GM12878 (cell line): ENCODE measurements at places on chromosomes 1 and 21.

DNA sequence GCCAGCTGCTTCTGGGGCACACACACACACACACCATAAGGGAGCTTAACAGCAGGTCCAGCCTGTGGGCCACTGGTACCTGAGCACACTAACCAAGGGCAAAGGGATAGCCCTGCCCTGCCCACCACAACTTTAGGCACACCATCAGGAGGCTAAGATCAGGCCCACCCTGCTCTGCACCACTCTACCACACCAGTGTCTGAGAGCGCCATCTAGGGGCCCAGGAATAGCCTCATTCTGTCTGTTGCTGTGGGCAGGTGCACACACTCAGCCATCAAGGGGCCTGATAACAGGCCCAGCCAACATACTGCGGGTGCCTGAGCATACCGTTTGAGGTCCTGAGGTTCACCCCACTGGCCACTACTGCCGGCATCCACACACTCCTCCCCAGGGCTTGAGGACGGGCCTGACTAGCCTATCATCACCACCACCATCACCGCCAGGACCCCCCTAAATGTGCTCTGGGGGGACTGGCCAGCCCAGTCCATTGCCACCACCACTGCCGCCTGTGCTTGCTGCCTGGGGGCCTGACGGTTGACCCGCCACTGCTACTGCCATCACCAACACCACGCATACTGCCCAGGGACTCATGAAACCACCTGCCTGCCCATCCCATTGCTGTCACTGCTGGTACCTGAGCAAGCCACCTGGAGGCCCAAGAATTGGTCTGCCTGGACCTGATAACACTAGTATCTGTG lies 31.3 kb downstream of the NSL1 start:
- DNase-seq = no peak

DNA sequence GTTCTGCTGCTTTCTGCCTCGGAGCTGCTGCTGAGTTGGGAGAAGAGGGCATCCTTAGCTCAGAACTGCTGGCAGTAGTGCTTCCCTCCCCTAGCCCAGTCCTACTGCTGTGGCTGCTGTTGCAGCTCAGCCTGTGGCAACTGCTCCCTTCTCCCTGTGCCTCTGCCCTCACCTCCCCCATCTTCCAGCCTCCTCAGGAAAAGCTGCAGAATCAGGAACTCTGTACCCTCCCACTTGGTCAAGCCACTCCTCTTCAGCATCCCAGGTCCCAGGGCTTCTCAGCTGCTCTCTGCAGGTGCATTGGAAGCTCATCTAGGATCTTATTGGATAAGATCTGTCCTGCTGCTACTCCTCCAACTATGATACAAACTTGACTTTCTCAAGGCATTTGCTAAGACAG lies 316.7 kb downstream of the BRINP2 start:
- no peak for DNase-seq

DNA sequence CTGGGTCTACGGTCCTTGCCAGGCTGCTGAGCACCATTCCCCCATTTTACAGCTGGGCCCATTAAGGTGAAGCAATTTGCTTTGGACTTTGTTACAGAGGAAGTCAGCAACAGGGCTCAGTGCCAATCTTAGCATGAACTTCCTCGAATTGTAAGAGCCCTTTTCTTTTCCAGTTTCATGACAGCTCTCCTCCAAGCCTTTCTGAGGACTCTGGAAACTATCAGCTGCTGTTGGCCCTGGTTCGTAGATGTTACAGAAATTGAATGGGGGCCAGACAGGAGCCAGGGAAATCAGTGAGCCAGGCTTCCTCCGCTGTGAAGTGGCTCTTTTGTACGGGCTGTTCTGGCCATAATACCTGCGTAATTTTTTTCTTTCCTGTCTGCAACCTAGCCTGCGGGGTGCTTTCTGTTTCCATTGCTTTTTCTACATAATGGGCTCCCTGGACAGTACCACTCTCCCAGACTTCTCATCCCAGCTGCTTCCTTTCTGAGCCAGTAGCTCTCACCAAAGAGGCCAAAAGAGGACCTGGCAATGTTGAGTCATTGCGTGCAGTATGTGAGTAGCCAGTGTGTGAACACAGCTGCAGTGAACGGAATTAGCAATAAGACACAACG lies 386.3 kb downstream of the DISC1 start:
- no peak for DNase-seq

DNA sequence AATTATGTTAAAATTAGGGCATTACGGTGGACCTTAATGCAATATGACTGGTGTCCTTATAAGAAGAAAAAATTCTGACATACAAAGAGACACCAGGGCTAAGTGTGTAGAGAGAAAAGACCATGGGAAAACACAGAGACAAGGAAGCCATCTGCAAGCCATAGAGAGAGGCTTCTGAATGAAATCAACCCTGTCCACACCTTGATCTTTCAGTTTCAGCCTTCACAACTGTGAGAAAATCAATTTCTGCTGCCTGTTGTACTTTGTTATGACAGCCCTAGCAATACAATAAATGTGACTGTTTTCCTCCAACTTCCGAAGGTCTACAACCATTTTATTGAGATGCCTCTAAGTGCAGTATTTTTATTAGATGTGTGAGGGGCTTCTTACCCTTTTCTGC lies 1407.2 kb downstream of the MRPL39 start:
- peak; percentile 4 for DNase-seq

DNA sequence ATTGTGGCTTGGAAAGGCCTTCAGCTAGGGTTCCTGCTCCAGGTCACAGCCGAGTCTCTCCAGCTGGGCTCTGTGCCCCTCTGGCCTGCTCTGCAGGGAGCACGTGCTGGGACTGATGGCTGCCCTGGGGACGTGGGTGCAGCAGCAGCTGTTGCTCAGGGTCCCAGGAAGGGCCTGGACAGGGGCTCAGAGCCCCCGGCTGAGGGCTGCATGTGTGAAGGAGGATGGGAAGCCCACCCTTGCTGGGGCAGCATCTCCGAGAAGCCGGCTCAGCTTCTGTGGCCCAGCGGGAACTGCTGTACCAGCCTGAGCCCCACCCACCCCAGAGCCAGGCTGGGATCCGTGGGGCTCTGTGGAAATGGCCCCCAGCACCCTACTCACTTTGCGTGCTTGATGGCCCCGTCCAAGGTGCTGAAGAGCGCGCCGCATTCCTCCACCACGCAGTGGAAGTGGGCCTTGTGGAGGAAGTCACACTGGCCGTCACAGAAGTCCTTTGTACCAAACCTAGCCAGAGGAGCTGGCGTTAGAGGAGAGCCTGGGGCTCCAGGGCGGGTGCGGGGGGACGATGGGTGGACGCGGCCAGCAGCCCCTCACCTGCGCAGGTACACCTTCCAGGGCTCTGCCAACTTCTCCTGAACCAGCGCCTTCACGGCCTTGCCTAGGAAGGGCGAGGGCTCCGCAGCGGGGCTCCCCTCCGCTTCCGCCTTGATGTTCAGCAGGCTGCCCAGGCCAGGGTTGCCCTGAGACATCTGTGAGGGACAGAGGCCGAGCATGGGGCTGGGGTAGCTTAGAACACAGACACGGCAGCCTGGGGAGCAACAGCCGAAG lies 147.5 kb downstream of the CASZ1 start:
- DNase-seq = no peak

DNA sequence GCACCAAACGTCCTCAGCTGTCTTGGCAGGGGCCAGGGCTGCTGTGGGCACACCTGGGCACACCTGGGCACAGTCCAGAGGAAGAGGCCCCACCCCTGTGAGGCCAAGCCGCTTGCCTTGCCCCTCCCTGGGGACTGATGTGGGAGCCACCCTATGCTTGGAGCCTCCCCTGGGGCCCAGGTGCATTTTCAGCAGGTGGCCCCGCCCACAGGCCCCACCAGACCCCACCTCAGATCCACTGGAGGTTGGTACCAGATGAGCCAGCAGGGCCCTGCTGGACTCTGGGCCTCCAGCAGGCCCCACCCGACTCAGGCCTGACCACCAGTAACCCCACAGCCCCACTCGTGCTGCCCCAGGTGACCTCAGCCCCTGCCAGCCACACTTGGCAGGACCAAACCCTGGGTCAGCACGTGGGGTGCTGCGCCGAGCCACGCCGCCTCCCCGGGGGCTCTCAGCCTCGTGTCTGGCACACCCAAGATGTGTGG lies 8.8 kb downstream of the SLC19A1 start:
- DNase-seq = no peak

GRCh38 chr1:109091078-109091838 lies 694 bp downstream of the TMEM167B start:
- DNase-seq = no peak

DNA sequence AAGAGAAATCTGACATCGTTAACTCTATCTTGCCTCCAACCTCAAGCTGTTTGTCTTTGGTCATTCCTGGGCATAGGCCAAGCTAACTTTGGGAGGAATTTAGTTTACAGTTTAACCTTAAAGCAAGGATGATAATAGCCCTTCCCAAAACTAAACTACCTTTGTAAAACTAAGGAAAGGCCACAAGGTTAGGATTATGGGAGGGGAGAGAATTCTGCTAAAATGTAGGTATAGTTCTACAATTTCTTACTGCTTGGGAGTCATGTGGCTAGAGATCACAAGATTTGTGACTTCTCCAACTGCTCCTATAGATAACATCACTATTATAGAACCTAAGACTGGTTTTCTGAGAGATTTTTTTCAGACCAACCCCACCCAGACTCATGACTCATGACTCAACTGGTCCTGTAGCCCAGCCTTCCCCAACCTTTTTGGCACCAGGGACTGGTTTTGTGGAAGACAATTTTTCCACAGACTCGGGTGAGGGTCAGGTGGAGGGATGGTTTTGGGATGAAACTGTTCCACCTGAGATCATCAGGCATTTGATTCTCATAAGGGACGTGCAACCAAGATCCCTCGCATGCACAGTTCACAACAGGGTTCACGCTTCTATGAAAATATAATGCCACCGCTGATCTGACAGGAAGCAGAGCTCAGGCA lies 70.7 kb upstream of the MUTYH start:
- no peak for DNase-seq

GRCh38 chr1:85413169-85413568 lies 51.8 kb downstream of the DDAH1 start:
- DNase-seq = no peak

- DNase-seq = no peak
These were observed 75.4 kb downstream of the MRPL37 start for GRCh38 chr1:54275349-54275748.

- no peak for DNase-seq
These were observed 103.9 kb downstream of the CASZ1 start for GRCh38 chr1:10692401-10693021.

DNA sequence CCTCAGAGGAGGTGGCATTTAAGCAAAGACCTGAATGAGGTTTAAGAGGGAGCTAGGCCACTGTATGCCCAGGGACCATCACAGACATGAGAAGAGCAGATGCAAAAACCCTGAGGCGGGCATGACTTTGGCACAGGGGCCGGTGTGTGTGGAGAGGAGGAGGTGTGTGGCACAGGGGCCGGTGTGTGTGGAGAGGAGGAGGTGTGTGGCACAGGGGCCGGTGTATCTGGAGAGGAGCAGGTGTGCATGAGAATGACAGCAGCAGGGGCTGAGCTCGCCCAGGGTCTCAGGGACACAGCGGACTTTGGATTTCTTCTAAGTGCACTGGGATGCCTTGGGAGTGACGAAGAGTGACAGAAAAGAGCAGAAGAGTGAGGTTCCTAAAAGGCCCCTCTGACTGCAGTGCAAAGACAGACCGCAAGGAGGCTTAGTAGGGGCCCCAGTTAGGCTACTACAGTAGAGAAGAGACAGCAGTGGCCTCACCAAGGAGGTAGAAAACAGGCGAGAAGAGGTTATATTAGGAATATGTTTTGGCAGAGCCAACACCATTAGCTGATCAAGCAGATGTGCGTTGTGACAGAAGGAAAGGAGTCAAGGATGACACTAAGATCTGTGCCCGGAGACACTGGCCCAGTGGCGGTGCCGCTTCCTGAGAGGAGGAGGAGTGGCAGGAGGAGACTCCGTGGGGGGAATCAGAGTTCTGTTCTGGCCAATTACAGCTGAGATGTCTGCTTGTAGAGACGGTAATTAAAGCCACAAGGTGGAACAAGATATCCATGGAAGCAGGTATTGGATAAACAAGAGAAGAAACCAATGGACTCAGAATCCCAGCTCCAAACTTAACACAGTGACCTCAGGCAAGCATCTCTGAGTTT lies 18.4 kb downstream of the ZBTB17 start:
- DNase-seq = no peak

DNA sequence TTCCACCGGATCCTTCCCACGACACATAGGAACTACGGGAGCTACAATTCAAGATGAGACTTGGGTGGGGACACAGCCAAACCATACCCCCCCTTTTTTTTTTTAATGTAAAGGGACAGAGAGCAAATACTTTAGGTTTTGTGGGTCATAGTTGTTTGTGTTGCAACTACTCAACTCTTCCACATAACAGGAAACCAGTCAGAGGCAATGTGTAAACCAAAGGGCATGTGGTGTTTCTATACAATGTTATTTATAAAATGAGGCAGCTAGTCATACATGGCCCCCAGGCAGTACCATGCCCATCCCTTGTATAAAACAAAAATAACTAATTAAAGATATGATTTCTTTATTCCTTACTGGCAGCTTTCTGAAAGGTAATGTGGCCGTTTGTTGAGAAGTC lies 845.4 kb upstream of the ADAMTS5 start:
- DNase-seq = no peak

DNA sequence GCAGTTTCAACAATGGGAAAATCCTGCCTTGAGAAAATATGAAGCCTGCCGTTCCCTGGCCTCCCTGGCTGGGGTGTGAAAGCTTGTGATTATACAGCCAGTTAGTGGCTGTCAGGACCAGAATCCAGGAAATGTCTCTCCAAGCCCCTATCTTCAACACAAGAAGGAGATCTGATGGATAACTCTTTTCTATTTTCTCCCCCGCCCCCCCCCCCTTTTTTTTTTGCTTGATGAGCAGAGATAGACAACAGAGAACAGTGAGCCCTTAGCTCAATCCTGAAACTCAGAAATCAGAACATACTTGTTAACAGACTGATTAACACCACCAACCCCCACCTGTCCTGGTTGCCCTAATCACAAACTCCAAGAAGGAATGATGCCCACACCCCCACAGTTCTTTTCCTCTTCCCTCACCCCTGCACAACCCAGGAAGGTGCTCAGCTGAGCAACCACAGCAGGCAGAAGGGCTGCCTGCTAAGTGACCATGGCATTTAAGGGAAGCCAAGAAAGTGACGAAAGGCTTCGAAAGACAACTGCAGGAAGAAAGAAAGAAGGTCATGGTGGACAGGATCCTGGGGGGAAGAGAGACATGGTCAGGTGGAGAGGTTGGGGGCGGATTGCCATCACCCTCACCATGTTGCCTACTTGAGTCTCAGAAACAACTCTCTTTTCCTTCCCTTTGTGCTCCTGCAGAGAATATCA lies 12.3 kb upstream of the DENND2D start:
- no peak for DNase-seq

- DNase-seq = no peak
These were observed 98.9 kb downstream of the DHRS3 start for GRCh38 chr1:12518931-12519692.

DNA sequence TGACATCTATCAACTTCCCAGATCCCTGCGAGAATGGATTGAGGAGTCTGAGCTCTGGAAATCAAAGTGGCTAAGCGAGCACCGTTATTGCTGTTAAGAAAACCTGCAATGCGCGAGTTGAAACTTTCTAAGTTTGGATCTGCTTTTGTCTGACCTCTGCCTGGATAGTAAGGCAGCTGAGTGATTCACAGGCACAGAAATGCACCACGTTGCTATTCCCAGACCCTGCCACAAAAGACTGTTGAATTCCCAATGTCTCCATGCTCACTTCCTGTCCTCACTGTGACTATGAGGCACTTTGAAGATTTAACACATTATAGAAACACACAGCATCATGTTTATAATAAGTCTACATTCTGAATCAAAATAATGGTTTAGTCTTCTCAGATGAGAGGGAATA lies 27.1 kb upstream of the CNIH3 start:
- DNase-seq = no peak

- DNase-seq = no peak
These were observed 17.9 kb upstream of the ZNF436 start for GRCh38 chr1:23387494-23387893.

GRCh38 chr1:212920896-212921295 lies 29.4 kb upstream of the VASH2 start:
- no peak for DNase-seq
